ENCODE measurements at places on chromosomes 7 and 10.

GRCh38 chr7:156496363-156496769 lies 144.2 kb upstream of the RNF32 start:
- DNase-seq = no peak

DNA sequence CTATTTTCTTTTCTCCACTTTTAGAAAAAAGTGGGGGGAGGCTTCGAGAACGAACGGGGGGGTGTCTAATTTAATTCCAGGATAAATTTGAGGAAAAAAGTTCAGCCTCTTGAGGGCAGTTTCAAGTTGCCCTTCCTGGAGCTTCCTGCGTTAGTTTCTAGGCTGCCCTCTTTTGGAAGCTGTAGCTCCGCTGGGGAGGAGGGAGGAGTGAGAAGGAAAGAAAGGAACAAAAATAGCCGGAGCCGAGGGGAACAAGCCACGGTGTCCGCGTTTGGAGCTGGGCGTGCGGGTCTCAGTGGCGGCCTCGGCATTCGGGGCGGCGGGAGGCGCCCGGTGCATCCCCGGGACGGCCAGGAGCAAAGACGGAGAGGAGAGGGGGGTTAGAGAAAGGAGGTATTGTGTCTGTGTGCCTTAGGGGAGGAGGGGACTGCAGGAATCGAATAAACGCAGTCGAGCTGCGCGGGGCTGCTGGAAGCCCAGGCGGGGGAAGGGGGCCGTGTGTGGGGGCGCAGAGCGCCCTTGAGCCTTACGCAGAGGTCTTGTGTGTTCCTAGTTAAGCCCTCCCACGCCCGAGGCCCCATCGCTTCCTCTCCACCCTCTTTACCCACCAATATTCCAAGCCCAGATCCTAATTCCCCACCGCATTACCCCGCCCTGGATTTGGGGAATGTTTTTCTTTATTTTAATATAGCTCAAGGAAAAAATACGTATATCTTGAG lies 2.0 kb upstream of the TNRC18 start:
- DNase-seq = peak; percentile 71

DNA sequence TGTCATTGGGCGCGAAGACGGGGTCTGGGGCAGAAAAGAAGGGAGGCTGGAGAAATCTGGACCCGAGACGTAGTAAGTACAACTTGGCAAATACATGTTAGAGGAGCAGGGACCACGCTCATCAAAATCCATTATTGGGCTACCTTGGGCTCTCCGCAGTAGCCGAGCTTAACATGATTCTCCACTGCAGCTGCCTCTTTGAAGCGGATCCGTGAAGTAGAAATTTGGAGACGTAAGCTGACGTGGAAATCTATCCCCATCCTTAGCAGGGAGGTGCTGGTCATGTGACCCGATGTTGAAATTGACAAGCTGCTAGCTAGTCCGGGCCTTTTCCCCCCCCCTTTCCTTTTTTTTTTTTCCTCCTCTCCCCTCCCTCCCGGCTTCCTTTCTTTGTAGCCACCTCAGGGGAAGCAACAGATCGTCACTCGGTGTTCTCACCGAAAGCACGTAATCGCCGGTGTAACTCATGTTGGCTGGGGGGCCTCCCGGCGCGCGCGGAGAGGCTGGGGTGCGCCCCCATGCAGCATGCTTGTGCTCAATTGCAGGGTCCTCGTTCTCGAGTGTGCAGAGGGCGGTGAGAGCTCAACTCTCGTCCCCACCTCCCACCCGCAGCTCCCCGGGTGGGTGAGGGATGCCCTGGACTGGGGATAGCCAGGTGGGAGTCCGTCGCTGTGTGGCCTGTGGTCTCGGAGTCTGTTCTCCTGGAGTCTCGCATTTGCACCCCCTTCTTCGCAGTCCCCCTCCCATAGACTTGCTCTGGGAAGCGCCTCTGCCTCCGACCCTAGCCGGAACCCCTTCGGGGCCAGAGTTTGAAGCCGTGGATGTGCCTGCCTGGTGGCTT lies at the start of gene HOXA11:
TSS of gene HOXA11 (minus strand) at position 220 of the 841 bp plus-strand sequence. CDS start at position 132, 88 bp downstream.
- no peak for DNase-seq

DNA sequence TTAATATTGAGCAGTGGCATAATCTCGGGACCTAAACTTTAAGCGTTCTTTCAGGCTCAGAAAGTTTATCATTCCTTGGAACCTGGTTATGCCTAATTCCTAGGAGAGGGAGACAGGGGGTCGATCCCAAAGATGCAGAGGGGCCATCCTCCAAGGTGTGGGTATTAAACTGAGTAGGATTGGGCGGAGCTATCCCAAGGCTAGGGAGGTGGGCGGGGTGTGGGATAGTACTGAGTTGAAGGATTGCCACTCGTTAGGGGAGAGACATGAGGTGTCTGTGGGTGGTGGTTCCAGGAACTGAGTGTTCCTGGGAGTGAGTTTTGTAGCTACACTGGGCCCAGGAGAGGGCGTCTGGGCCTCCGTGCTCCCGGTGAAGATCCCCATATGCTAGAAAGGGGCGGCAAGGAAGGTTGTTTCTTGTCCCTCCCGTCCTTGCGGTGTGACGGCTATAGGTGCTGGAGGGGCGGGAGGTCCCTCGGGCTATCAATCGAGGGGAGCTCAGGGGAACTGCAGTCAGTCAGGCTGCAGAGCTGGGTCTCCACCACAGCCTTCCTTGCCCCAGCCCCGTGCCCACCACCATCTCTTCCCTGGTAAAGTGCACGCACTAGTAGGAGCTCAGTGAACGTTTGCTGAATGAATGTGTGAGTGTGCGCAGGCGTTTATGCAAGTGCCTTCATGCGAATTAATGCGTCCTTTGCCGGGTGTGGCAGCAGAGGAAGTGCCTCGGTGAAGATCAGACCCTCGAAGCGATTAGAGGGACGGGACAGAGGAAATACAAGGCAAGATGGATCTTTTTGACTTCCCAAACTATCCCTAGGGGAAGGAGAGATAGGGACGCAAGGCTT lies 3.0 kb upstream of the HMX2 start:
- DNase-seq = no peak

- DNase-seq = no peak
Measured at GRCh38 chr10:1754506-1755153, 17.3 kb upstream of the ADARB2 start.

- peak; percentile 73 for DNase-seq
Measured at GRCh38 chr7:106021151-106022067, 58.3 kb downstream of the CDHR3 start.

Data from astrocyte of the cerebellum (primary cell).